ENCODE measurements at places on chromosomes 11 and 22.

GRCh38 chr11:36487619-36488018, 22.5 kb downstream of the TRAF6 start:
- DNase-seq, result no peak

- DNase-seq, result no peak
Observed at GRCh38 chr11:117529816-117530215, 202.2 kb downstream of the CEP164 start.

- DNase-seq, result peak; percentile 38
Observed at GRCh38 chr11:128506999-128507611, 80.3 kb downstream of the ETS1 start.

DNA sequence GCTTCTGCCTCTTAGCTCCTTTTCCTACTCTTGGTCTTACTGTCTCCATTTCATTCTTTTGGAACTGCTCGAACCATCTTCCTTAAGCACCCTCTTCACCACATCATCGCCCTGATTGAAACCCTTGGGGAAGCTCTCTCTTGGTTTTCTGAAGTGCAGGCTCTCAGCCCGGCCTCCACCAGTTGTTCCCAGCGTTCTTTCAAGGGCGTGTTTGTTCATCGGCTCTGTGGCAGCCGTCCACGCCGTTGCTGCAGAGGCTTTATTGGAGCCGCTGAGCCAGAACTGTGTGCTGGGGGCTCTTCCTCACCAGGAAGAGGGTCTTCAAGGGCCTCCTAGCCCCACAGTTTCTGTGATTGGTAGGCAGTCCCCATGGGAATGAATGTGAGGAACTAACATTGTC, 214.1 kb downstream of the TBC1D22A start:
- DNase-seq, result no peak

Data from CD4-positive, alpha-beta T cell treated with Interleukin-21 for 1 hour (primary cell).